Tibial artery (tissue), 4 donors: ENCODE measurements at places on chromosomes 4 and X.

DNA sequence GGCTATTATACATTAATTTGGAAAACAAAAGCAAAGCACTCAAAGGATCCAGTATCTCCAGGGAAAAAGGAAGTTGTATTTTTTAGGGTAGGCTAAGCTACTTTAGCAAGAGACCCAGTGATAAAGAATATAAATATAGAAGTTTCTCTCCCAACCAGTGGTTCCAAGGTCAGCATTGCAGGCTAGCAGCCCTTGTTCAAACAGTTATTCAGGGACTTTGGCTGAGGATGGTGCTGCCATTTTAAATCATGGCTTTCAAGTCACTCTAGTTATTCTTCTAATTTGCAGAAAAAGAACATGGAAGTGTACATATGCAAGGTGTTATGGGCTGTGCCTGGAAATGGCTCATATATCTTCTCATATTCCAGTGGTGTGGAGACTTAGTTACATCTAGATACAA is 9.3 kb downstream of the SCOC start:
- peaks cover 7% of the 10 kb centered on the region for H3K36me3 ChIP-seq
- H3K4me1 ChIP-seq: peaks cover under 1% of the 10 kb centered on the region
- H3K4me3 ChIP-seq: no peak overlapping the region
- DNase-seq: no peak
- no peak overlapping the region for H3K27ac ChIP-seq
- H3K27me3 ChIP-seq: no peaks in the 10 kb centered on the region

DNA sequence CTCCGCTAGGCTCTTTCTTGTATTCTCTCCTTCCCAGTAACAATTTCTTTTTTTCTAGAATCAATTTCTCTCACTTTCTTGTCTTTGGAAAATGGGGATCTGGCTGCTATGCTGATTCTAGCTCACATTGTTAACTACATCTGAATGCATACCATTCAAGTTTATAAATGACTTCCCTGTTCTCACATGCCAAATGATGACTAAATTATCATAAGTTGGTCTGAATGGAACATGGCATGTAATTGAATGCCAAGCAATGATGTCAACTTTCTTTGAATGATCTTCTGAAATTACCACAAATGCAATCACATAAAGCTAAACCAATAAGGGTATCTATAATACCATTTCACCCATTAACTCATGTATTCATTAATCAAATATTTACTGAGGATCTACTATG is 2.7 kb upstream of the ITM2A start:
- no peak for DNase-seq
- no peak overlapping the region for H3K4me3 ChIP-seq
- H3K27me3 ChIP-seq: no peaks in the 10 kb centered on the region
- H3K4me1 ChIP-seq: no peaks in the 10 kb centered on the region
- no peak overlapping the region for H3K27ac ChIP-seq

GRCh38 chrX:318739-319578 is at the start of gene GTPBP6:
Gene GTPBP6, minus strand, starts transcription at chrX:318796. Its CDS starts 9 bp downstream, at chrX:318787.
- peak within 1 kb of the TSS; percentile 91 for H3K27ac ChIP-seq
- H3K4me1 ChIP-seq: no peaks in the 10 kb centered on the region
- H3K27me3 ChIP-seq: no peaks in the 10 kb centered on the region
- peak; percentile 99 for DNase-seq

DNA sequence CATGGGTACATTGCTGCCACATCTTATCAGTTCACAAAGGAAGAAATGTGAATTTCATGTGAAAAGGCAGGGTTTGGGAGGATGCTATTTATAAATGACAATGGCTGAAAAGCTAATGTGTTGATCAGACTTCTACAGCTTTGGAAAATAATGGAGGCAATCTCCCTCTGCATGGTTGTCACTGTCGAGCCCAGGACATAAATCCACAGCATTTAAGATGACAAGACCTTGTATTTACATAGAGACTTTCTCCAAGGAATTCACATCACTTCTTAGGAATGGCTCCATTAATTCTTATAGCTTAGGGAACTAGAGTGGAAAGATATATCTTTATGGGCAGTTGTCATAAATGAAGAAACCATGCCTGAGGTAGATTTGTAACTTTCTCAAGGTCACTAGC is 66.7 kb downstream of the CBLL2 start:
- H3K27ac ChIP-seq: no peak overlapping the region
- no peak overlapping the region for H3K4me3 ChIP-seq
- H3K27me3 ChIP-seq: no peaks in the 10 kb centered on the region
- DNase-seq: no peak

DNA sequence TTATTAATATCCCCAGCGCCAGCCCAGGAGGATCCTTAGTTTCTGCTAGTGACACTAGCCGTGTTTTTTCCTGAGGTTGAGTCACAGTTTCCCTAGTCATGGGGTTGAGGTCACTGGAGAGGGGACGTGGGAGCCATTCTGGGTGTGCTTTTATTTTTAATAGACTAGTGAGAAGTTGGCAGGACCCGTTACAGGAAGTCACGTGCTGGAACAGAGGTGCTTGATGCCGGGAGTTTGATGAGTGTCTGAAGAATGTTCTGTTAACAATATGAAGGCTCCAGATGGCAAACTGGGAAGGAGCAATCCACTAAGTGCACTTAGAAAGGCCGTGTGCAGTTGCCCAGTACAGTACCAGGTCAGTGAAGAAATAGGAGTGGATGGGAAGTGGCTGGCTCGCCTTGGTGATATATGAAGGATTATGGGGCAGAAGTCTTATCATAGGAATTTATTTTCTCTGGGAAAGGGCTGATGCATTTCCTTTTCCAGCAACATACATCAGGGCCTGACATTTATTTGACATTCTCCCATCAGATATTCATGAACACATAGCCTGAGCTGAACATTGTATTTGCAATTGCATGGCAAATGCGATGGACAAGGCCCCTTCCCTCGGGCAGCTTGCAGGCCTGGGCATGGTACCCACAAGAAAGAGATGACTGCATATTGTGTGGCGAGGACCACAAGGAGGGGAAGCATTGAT is 291.8 kb downstream of the FBXW7 start:
- peaks cover 16% of the 10 kb centered on the region for H3K4me1 ChIP-seq
- peak overlapping the region; percentile 24 for H3K27ac ChIP-seq
- no peaks in the 10 kb centered on the region for H3K36me3 ChIP-seq
- no peaks in the 10 kb centered on the region for H3K27me3 ChIP-seq

DNA sequence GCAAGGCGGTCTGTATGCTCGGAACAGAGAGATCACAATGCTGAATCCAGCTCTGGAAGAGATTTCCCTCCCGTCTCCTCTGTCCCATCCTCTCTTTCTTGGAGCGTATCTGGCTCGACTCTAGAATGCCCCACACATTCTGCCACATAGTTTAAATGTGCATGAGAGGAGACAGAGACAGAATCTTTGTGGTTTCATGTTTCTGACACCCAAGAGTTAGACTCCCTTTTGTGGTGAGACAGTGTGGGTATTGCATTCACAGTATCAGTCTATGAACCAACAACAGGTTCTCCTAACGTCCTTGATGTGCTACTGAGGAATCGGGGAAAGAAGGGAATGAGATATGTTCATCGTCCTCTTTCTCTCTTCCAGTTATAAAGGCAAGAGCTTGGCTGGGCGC is 25.3 kb downstream of the FAM47E start:
- H3K4me1 ChIP-seq: no peaks in the 10 kb centered on the region
- H3K4me3 ChIP-seq: no peak overlapping the region
- H3K27me3 ChIP-seq: no peaks in the 10 kb centered on the region
- no peak overlapping the region for H3K27ac ChIP-seq
- no peaks in the 10 kb centered on the region for H3K36me3 ChIP-seq

DNA sequence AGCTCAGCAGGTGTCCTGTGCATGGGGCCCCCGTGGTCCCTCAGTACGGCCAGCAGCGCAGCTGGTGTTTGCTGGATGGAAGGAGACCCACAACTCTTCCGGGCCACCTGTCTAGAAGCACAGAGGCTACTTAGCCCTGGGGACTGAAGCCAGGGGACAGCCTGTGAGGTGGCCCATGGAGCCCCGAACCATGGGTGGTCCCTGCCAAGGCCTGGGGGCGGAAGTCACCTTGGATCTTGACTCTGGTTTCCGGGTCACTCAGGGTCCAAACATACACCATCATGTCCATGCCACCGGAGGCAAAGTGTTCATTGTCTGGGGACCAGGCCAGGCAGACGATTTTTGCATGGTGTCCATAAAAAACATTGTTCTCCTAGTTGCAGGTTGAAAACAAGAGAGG is 39.5 kb downstream of the WDR1 start:
- H3K27me3 ChIP-seq: no peaks in the 10 kb centered on the region
- H3K36me3 ChIP-seq: peaks cover 96% of the 10 kb centered on the region
- peak overlapping the region; percentile 19 for H3K27ac ChIP-seq
- DNase-seq: peak; percentile 9
- H3K4me3 ChIP-seq: no peak overlapping the region
- H3K4me1 ChIP-seq: no peaks in the 10 kb centered on the region

GRCh38 chr4:27288496-27288895 is 427.9 kb downstream of the STIM2 start:
- H3K36me3 ChIP-seq: no peaks in the 10 kb centered on the region
- no peak for DNase-seq
- H3K4me1 ChIP-seq: no peaks in the 10 kb centered on the region
- no peak overlapping the region for H3K27ac ChIP-seq

DNA sequence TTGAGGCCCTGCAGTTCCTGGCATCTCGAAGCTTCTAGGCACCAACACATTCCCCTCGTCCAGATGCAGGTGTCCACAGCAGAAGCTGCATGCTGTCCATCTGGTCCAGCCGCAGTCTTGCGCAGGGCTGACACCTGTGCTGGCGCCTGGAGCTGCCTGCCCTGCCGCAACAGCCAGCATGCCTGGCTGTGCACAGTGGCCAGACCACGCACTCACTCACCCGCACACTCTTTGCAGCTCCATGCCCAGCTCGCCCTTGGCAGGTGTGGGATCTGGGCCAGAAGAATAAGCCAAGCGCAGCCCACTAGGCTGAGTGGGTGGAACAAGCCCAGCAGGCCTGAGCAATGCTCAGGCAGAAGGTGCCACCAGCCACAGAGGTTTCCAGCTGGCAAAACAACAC is 125.6 kb downstream of the PARM1 start:
- DNase-seq: no peak
- no peak overlapping the region for H3K4me3 ChIP-seq
- no peaks in the 10 kb centered on the region for H3K36me3 ChIP-seq
- H3K27ac ChIP-seq: no peak overlapping the region
- H3K27me3 ChIP-seq: no peaks in the 10 kb centered on the region

- H3K36me3 ChIP-seq: no peaks in the 10 kb centered on the region
- H3K27me3 ChIP-seq: no peaks in the 10 kb centered on the region
- peaks cover 11% of the 10 kb centered on the region for H3K4me1 ChIP-seq
- DNase-seq: no peak
- H3K4me3 ChIP-seq: no peak overlapping the region
Measured at GRCh38 chr4:74758551-74759145, 35.7 kb downstream of the BTC start.

GRCh38 chr4:153160821-153161220 is 43.4 kb upstream of the TRIM2 start:
- H3K27me3 ChIP-seq: no peaks in the 10 kb centered on the region
- no peak overlapping the region for H3K27ac ChIP-seq
- no peak overlapping the region for H3K4me3 ChIP-seq
- peaks cover 13% of the 10 kb centered on the region for H3K4me1 ChIP-seq
- no peak for DNase-seq

DNA sequence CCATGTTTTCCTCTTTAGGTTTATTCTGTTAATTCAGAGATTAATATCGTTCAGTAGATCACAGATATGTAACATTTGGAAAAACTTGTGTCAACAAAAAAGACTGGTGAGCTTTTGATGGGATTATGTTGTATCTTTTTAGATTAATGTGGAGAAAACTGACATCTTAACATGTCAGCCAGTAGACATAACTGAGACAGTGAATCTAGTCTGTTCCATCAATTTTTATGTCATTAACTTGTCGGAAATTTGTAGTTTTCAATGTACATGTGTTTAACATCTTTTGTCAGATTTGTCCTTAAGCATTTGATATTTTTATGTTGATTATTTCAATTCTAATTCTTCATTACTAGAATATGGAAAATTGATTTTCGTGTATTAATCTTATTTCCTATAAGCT is 42.0 kb downstream of the APELA start:
- no peaks in the 10 kb centered on the region for H3K27me3 ChIP-seq
- H3K27ac ChIP-seq: no peak overlapping the region
